ENCODE measurements at places on chromosomes 12 and 14. TPM values are rescaled to one million over a fixed set of nuclear protein-coding genes. Genes with fewer than 3 reads are reported as not detected.

- no peak for DNase-seq
These were observed 186.2 kb downstream of the DUSP6 start for GRCh38 chr12:89166121-89166520.

DNA sequence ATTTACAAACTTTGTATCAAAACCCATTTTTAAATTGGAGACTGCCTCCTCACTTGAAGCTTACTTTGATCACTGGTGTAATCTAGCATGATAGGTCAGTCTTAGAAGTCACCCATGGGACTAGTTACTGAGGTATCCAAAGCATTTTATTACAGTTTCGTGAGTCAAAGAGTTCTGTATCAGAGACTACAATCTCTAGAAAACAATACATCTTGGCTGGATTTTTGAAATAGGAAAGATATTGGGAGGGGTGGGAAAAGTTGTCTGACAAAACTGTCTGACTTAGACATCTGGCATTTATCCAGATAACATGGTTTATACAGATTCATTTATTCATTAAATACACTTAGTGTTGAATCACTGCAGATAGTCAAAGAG, 173.5 kb upstream of the PDZRN4 start:
- no peak for DNase-seq

DNA sequence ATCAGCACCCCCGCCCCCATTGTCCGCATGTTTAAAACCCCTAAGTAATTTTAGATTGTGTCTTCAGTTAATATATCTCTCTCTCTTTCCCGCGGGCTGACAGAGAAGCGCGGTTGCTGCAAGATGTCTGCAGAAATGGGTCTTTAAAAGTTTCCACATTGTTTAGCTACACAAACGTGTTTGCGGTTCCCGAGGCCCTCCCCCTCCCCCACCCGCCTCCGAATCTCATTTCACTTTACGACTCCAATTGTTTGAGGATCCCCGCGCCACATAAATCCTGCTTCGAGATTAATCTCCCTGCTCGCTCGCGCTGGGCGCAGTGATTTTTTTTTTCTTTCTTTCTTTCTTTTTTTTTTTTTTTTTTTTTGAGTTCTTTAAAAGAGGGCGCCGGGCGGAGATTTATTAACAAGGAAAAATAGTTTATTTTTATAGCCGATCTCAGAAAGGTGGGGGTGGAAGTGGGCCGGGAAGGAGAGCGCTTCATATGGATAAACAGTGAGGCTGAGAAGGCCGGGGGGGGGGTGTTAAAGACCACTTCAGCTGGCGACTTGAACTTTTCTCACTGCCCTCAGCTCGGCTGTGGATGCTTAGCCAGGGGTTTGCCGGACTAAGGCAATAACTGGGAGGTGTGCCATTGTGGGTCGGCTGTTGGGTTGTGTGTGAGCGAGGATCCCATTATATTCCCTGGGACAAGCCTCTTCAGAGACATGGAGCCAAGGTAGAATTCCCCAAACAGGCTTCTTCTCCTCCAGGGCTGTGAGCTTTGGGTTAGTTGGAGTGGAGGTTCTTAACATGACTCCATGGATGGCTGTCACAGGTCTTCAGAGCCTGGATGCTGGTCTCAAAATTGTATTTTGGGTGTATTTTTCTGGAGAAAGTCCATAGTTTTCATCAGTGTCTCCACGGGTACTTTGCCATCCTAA, 39.7 kb upstream of the TBX5 start:
- no peak for DNase-seq

GRCh38 chr12:12159988-12160387, 89.2 kb downstream of the BCL2L14 start:
- peak; percentile 23 for DNase-seq

DNA sequence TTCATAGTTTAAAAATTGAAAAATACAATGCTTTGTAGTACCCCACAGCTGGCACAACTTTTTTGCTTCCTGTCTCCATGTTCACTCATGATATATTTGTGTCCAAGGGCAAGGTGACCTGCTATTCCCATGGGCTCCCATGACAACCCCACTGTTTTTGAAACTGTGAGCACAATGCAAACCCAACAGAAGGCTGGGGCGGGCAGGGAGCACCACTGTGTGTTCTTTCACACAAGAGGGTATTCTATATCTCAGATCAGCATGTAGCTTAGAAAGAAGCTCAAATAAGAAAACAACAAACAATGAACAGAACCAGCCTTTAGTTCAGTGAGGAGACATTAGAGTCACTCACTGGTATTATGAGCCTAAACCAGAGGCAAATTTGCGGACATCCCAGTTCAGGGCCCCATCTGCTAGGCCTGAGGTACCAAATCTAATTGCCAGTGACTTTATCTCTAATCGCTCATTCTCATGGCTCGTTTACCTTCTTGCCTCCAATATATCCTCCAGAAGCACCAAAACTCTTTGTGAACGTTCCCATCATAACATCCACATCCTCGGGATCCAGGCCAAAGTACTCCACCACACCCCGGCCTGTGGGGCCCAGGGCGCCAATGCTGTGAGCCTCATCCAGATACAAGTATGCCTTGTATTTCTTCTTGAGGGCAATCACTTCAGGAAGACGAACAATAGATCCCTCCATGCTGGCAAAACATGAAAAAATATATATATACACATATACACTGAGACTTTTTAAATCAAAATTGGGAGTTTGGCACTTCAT, 56.4 kb upstream of the ISM2 start:
- no peak for DNase-seq

DNA sequence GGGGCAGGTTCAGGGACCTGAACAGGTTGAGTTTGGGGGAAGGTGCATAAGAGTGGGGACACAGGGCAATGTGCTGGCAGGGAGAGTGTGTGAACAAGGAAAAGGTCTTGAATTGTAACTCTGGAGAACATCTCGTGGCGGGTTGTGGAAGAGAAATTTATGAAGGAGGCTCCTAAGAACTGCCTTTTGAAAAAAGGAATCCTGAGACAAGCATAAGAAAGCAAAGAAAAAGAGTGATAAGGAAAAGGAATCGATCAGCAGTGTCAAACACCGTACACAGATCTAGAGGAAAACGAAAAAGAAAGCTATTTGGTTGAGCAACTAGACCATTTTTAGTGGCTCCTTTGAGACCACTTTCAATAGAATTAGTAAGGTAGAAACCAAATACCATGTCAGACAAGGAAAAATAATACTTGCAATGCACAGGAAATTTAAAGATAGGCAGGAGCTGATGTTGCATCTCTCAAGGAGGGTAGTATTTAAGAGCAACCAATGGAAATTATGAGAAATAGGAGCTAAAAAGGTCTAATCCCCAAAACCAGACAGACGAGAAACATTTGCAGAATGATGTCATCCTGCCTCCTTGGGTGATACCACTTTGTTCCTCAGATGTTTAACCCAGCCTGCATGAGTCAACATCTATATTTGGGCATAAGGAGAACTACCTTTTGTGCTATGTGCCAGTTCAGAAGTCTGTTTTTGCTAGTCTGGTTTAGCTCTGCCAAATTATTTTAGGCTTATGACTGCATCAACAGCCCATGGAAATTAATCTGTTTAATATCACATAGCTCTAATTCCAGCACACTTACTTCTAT, 64.5 kb upstream of the STK38L start:
- DNase-seq: peak; percentile 91

DNA sequence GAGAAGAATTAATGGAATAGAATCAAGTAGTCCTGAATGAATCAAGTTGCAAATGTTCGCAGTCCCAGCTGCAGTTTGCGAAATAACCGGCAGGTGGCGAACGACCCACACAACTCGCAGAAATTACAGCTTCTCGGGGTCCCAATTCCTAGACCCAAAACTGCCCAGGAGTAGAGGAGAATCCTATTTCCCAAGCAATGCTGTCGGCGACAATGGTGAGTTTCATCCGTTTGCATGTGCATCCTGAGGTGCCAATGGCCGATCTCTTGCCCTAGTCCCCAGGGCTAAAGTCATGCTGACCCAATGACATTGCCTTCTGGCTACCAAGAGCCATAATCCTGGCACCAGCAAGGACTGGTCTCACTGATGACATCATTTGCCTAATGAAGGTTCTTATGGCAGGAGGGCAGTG, 8.5 kb upstream of the ASCL1 start:
- DNase-seq: peak; percentile 15

DNA sequence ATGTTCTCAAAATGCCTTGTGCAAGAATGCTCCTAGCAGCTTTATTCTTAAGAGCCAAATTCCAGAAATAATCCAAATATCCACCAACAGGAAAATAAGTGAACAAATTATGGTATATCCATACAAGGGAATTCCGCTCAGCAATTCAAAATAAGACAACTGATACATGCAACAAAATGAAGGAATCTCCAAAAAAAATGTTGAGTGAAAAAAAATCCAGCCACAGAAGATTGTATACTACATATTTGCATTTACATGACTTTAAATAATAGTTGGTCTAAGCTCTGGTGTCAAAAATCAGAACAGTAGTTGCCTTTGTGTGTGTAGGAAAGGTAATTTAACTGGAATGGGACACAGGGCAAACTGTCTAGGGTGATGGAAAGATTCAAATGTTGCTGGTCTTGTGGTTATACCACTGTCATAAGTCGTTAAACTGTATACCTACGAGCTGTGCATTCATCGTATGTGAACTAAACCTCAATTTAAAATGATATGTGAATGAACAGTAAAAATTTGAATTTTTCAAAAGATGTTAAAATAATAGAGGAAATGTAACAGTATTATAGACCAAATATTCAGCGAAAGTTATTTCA, 3.2 kb downstream of the CD69 start:
- no peak for DNase-seq

DNA sequence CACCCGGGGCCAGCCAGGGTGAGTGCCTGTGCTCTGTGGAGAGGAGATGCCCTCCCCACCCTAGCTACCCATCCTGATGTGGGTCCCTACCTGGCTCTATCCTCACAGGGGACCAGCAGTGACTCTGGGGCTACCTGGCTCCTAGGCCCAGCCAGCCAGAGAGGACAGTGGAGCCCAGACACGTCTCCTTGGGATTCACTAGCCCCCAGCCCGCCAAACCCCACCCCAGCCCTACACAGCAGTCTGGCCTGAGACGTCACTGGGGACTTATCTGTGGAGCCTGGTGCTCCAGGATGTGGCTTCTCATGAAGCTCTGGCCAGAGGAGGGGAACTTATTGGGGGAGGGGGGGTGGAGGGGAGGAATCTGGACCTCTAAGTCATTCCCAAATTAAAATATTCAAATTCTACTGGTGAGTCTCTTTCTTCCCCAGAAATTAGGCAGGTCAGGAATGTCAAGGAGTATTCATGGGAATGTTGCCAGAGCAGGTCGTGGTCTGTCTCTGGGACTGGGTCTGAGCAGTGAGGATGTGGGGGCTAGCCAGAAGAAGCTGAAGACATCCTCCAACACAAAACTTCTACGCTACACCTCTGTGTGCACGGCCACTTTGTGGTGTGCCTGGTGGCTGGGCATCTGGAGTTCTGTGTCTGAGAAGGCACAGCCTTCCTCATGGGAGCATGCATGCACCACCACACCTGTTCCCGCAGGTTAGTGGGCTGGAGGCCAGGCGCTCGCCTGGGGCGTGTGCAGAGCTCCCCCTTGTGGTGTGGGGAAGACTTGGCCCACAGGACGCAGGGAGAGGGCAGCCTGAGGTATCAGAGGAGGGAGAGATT, 2.7 kb downstream of the CMTM5 start:
- DNase-seq: peak; percentile 24

GRCh38 chr14:61505815-61506809, 184.7 kb downstream of the PRKCH start:
- no peak for DNase-seq

DNA sequence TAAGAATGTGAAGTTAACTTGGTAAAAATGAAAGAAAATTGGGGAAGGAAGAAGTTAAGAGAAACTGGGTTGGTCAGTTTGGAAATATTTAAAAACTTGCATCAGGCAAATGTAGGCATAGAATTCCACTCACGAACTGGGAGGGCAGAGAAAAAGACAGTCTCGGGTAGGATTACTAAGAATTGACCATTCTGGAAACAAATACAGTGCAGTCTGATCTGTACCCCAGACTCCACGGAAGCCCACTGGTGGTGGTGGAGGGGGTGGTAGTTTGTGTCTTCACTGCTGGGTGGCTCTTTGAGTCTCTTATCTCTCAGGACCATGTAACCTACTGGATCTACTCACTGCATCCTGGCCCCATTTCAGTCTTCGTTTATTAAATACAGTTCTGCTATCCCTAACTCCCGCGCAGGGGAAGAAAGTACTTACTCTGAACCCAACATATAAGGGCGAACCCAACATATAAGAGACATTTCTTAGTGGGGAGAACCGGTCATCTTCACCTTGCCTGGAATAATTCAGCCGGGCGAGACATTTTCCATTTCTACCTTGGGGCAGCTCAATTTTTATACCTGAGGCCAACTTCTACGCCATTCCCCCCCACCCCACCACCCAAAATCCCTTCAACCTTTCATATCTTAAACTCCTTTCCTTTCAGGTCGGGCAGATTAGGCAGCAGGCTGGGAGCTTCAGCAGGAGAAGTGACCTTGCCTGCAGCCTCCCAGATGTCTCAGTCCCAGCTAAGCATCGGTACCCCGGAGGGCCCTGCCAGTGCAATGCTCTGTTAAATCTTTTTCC, 1.7 kb downstream of the SLC2A3 start:
- no peak for DNase-seq

DNA sequence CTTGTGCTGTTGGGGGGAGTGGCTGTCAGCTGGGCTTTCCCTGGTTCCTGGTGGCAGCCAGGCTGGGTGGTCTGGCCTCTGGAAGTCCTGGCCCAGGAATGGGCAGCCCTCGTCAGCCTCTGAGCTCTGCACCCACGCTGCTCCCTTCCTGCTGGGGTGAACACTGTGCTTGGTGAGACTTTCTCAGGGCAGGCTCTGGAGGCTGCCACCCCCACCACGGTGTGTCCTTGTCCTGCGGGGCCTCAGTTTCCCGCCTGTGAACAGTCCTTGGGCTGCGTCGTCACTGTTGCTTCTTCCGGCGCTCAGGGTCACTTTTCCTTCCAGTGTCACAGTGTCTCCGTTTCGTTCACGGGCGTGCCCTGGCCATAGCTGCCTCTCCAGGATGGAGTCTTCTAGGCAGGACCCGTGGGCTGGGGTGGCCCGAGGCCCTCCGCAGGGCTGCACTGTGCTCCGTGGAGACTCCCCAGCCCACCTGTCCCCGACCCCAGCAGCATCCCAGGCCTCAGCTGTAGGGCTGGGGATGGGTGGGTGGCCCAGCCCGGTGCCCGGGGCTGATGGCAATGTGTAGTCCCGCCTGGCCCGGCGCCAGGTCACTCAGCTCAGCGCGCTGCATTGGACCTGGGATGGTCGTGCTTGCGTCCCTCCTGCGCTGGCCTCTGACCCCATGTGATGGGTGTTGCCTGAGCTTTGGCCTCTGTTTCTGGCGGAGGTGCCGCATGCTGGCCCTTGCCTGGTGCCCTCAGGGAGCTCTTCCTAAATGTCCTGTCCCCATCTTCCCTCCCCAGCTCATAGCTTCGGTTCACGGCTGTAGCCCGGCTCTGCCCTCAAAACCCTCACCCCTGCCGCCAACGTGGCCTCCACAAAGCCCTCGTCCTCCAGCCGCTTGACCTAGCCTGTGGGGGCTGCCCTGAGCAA, 6.8 kb downstream of the KIF26A start:
- no peak for DNase-seq

Gene RFX4
- not detected for total RNA-seq

Gene KLRK1
- total RNA-seq: 0.40 TPM

Gene SOX5
- total RNA-seq: 2.4 TPM

Gene TMEM132D
- total RNA-seq: not detected

Gene CLEC6A
- not detected for total RNA-seq

Gene CLEC4A
- total RNA-seq: not detected

Gene SIX6
- not detected for total RNA-seq

All from LHCN-M2 (cell line).